ENCODE measurements at places on chromosomes 11 and 22.

DNA sequence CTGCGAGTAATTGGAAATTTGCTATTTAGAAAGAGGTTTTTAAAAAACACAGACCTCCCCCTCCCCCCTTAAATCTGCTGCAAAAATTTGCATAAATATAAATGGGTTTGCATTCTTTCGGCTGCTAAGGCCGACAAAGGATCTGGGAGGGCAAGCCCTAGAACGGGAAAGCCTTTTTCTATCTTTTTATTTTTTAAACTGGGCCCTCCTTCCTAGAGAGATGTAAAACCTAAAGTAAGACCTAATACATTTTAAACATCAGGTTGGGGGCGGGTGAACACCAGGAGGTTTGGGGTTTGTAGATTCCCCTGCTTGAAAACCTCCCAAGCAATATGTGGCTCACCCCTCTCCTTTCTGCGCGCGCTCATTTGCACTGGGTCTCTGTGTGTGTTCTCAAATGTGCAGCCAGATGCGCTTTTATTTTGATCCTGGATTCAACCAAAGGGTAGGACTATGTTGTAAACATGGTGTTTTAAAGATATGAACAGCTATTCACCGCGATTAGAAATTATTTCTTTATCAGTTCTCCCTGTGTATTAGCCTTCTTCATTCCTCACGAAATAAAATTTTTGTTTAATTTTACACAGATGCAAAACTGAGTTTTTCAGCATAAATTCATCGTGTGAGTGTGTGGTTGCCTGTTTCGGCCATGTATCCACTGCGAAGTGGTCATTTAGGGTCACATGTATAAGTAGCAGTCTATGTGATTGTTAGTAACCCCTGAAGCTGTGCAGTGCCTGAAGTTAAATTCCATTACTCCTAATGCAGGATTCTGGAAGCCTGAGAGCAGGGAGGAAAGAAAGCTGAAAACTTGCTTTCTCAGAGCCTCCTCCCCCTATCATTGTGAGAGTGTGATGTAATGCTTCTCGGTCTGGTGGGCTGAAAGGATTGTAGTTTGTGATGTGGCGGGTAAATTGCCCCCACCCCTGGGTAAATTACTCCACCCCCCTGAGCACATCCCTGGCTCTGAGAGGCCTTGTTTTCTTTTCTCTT, 988 bp downstream of the TNRC6B start:
- peak; percentile 80 for DNase-seq

DNA sequence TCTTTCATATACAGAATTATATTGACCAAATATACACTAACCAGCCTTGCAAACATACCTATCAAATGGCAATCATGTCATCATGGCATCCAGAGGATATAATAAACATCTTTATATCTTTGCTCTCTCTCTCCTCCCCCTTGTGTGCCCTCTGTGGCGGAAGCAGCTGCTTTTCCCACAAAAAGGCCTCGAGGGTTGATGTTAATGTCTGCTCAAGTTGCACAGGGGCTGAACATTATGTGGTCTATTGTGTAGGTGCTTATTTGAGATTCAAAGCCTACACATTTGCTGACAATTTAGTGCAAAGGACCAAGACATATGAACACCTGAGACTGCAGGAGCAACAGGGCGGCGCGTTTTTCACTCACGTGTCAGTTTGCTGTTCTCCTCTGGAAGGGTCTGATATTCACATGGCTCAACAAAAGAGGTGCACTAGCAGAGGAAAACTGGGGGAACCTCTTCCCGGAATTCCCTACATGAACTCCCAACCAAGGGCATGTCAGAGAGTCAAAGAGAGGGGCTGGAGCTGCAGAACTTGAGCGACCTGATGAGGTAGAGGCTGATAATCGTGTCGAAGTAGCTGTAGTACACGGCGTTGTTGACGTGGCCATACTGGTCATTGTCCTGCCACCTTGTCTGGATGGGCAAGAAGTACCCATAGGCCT, 138.8 kb downstream of the RCN1 start:
- DNase-seq = no peak

GRCh38 chr11:88384669-88385005, 47.1 kb upstream of the CTSC start:
- no peak for DNase-seq

DNA sequence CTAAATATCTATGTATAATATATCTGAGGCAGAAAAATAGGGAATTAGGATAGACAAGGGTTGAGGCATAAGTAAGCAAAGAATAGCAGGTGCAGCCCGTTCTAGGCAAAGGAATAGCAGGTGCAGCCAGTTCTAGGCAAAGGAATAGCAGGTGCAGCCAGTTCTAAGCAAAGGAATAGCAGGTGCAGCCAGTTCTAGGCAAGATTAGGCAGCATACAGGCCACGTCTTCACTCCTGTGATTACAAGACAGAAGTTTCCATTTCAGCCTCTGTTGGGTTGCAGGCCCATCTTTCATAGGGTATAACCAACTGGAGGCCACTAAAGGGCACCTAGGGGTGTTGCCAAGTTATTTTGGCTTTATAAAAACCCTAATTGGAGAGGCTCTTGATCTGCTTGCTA, 28.8 kb upstream of the CHORDC1 start:
- no peak for DNase-seq

- DNase-seq = no peak
Measured at GRCh38 chr11:37858398-37858797, 1260.4 kb upstream of the RAG2 start.

GRCh38 chr11:91404344-91404743, 820.3 kb upstream of the FAT3 start:
- DNase-seq = no peak

- DNase-seq = no peak
Measured at GRCh38 chr11:17770917-17771316, 36.3 kb downstream of the KCNC1 start.

DNA sequence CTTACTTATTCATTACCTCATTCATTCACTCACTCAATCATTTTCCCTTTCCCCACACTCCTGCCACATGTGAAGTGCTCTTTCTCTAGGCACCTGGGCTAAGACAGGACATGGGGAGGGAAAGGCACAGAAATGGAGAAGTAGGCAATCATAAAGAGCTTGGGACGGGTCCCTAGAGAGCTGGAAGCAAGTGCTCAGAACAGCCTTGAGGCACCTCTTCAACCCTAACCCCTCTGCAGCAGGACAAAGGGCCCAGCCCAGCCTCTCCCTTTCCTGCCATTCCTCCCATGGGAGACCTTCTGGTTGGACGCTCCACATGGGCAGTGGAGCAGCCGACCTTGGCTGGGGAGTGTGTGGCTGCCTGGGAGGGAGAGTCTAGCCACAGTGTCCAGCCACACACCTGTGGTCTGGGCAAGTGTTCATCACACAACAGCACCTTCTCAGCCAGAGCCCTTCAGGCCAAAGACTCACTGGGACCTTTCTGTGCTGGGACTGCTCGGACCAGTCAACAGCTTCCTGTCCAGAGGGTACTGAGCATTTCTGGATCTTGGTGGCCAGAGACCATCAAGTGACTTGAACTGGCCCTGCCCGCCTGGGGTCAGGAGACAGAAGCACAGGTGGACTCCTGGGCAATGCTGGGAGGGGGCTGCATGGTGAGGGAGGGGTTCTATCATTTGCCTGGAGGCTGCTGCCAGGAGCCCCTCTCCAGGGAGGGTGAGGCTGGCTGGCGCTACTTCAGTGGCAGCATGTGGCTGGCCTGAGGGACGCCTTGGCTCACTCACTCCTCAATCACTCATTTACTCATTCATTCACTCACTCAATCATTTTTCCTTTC, 1.0 kb upstream of the MUC5AC start:
- DNase-seq = no peak

GRCh38 chr11:44727373-44728287, 868 bp downstream of the TSPAN18 start:
- DNase-seq = peak; percentile 91

GRCh38 chr22:23705358-23705757, 14.5 kb downstream of the RGL4 start:
- no peak for DNase-seq

- DNase-seq = no peak
Measured at GRCh38 chr11:76748948-76749347, 34.2 kb upstream of the TSKU start.

- DNase-seq = no peak
Measured at GRCh38 chr11:46736615-46737014, 17.6 kb downstream of the F2 start.

DNA sequence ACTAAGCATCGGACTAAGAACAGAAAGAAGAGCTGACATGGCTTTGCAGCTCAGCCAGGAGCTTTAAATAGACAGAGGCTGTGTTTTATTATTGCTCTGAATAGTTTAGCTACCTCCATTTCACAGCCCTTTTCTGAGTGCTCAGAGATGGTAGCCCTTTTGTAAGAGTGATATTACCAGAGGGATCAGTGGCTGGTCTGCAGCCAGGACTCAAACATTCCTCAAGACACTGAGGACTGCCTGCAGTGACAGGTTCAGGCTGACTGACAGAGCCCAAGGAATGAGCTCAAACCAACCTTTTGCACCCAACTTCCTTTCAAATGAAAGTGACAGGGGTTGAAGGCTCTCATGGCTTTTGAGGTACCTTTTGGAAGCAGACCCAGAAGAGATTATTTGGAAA, 189.0 kb downstream of the DDX10 start:
- peak; percentile 15 for DNase-seq

DNA sequence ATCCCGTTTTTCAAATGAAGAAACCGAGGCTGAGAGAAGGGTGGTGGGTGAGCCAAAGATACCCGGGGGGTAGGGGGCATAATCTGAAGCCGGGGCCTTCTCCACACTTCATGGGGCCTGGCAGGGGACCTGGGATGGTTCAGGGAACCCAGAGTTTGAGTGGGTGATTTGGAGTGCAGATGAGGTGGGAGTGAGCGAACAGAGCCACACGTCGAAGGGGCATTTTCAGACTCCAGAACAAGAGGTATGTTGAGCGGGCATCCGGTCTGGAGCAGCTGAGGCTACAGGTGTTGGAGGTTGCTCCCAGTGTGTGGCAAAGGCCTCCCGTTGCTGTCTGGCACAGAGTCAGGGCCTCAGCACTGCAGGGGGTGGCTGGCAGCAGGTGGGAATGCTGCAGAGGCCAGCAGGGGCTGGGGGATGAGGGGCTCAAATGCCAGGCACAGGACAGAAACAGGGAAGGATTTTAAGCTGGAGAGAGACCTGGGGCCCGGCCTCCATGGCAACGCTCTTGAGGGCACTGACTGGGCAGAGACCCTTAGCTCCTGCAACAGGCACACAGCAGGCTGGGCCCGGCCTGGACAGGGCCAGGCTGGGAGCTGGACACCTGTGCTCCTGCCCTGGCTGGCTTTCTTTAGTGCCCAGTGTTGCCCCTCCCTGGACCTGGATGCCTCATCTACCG, 46.2 kb downstream of the WNT11 start:
- no peak for DNase-seq

- DNase-seq = no peak
Measured at GRCh38 chr22:39028281-39028680, 7.4 kb downstream of the APOBEC3D start.

GRCh38 chr11:109960831-109961230, 132.4 kb upstream of the ZC3H12C start:
- no peak for DNase-seq

DNA sequence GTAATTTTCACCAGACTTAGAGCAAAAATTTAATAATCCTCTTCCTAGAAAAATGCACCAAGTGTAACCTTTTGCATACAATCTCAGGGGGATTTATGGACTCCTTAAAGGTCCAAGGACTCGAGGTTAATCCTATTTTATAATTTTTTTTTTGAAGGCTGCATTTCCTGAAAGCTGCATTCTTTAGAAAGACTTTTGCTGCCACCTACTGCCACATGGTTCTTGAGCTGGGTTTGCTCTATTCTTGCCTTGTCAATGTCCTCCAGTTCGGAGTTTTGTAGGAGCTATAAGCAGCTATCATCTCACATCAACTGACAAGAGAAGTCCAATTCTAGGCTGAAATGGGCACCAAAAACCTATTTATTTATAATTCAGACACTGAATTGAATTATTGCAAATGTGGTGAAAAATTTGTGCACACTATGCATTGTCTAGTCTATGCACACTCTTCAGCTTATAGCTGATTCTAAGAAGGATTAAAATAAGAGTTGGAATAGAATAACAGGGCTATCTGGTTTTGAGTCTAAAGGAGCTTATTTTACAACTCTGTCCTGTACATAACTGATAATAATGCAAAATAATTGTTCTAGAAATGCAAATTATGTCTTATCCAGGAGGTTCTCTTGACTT, 31.3 kb downstream of the TRAF6 start:
- peak; percentile 91 for DNase-seq

GRCh38 chr11:122094836-122095235, 21.2 kb downstream of the BLID start:
- DNase-seq = peak; percentile 81

DNA sequence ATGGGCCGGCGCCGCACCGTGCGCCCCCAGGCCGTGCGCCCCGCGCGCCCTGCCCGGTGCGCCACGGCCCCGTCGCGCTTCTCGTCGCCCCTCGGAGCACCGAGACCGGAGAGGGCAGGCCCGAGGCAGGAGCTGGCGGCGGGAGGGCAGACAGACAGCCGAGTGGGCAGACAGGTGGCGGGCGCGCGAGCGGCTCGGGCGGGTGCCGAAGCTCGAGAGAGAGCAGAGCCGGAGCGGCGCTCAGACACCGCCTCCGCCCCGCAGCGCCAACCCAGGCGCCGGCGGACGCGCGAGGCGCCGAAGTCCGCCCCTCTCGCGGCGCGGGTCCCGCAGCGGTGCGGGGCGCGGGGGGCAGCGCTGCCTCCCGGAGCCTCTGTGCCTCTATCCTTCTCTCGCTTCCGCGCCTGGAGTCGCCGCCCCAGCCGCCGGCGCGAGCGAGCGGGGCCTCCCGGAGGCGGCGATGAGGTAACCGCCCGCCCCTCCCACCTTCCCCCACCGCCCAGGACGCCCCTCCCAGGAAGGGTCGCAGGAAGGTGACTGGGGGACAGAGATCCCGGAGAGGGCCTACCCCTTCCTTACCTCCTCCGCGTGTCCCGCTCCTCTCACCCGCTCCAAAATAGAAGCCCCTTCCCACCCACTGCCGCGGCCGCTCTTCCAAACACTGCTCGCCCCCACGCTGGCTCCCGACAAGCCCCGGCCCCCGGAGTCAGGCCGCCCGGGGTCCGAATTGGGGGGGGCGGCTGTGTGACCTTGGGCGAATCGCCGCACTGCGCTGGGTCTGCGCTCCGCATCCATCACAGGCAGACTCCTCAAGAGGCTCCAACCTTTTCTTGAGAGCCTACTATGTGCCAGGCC, at the start of gene RASL10A:
TSS of gene RASL10A (minus strand) at position 412 of the 855 bp plus-strand sequence. CDS start 451 bp downstream, outside the sequence.
- no peak for DNase-seq
